Right forelimb (tissue), 1 donor: ENCODE measurements at places on chromosomes 13 and 19.

GRCh38 chr19:48120505-48120904, 9.9 kb upstream of the PLA2G4C start:
- no peak for DNase-seq

DNA sequence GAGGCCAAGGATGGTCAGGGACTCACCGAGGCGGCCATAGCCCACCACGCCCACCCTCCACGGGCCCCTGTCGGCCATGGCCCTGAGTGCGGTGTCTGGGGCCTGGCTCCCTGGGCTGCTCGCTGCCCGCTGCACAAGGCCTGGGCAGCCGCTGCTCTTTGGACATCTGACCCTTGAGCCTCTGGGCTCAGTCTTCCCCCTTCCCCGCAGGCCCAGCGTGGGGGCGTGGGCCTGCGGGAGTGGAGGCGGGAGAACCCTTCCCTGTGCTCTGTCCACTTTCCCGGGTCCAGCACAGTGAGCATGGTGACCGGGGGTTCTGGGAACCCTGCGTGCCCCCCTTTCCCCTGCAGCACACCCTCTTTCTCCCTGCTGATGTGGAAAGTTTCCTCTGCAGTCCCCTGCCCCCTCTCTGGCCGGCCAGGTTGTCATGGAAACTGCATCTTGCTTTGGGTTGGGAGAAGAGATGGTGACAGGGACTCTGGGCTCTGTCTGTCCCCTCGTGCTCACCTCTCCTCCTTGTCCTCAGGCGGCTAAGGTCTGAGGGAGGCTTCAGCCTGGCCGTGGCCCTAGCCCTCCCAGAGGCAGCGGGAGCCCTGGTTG, at the start of gene ASPDH:
TSS of gene ASPDH (minus strand) at position 168 of the 600 bp plus-strand sequence. CDS start at position 78, 90 bp downstream.
- DNase-seq: no peak

GRCh38 chr13:49112782-49113525, 107.2 kb upstream of the MLNR start:
- no peak for DNase-seq

DNA sequence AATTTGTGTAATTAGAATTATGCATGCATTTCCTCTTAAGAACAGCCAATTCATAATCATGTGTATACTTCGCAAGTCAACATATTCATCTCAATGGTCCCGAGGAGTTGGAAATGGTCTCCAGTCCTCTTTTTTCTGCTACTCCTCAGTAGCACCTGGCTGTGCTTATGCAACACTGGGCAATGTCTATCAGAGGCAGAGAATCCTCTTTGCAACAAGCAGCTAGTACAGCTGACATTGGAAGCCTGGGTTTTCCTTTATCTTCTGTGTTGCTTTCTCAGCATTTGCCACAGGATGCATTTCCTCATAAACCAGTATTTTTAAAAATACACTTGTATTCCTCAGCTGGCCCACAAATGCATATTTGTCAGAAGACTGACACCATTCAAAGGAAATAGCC, 405.3 kb upstream of the GPC6 start:
- no peak for DNase-seq

DNA sequence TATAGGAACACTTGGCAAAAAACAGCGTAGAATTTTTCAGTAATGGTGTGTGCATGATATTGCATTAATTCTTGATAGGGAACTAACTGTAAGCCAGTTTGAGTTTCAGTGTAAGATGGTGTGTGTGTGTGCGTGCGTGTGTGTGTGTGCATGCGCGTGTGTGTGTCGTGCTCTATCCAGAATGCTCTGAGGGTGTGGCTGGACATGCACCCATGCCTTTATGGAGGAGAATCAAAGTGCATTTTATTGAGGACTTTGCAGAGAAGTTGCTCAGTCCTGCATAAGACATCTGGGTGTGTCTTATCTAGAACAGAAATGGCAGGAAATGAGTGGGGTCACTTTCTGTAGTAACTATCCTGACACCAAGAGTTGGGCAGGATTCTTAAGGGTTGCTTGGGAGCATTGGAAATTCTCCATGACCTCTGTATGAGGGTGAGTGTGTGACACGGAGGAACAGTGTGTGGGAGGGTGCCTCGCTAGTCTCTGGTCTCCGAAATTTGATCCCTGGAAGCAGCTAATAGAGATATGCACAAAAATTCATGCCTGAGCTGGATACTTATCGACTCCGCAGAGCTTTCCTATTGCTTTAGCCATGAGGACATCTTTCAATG, 252.2 kb downstream of the TSHZ3 start:
- DNase-seq: no peak

GRCh38 chr13:98222081-98222554, 45.0 kb upstream of the RNF113B start:
- DNase-seq: no peak

DNA sequence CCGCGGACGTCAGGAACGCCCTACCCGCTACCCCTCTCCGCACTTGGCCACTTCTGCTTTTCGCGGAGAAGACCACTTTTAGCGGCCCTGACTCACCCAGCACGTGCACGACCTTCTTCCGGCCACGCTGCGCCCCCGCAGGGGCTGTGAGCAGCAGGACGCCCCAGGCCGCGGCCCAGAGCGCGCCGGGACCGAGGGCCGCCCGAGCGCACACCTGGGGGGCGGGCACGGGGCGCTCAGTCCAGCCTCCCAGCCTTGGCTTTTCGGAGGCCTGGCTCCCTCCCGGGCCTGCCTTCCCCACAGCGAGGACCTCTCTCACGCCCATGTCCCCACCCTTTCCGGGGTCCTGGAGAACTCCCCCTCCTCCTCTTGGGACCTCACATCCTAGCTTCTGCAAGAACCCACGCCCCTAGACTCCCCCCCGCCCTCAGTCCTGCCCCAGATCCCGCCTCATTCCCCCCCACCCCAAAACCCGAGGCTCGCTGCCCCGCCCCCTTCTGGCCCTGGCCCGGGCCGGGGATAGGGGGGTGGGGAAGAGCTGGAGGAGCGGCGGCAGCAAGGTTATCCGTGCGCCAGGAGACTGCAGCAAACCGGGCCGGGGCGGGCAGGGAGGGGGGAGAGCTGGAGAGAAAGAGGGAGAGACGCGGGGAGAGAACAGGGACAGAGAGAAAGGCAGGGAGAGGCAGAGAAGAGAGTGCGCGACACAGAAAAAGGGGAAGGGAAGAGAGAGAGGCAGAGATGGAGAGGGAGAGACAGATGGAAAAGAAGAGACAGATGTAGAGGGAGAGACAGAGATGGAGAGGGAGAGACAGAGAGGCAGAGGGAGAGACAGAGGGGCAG, 11.5 kb downstream of the TM6SF2 start:
- no peak for DNase-seq

DNA sequence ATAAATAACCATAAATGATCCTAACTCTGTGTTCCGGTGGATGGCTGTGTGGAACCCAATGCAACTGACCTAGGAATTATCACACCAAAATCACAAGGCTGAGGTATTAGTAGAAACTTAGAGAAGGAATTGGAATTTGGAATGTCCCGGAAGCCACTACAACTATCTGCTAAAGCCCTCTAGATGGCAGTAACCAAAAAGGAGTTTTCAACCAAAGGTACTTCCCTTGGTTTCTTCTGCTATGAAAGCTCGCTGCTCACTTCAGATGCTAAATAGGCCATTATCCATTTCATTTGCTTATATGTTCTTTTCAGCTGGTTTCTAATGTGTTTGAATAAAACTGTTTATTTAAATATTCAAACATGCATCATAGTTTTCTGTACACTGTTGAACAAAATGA, 1589.1 kb upstream of the SPRY2 start:
- DNase-seq: no peak

DNA sequence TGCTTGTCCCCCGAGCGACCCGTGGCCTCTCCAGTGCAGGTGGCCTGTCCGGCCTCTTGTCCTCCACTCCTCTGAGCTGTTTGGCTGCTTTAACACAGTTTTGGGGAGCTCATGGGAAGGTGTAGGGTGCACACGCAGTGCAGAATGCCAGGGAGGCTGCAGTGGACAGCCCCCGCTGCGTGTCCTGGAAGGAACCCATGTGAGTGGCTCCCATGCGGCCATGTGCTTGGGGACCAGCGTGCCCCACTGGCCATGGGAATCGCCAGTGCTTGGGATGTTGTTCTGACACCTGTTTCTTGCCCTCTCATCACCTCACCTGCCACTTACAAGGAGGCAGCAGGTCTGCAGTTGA, 22.6 kb upstream of the F7 start:
- no peak for DNase-seq

DNA sequence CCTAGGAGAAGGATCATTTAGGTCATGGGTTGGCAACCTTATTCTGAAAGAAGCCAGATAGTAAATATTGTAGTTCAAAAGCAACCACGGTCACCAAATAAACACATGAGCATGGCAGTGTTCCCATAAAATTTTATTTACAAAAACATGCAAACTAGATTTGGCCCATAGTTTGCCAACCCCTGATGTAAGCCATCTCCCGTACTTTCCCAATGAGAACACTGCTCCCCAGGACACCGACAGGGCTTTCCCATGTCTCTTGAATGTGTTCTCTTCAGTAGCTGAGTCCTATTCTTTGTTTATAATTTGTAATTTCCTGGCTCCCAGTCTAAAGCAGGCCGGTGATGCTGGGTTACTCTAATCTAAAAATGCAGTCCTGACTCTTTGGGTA, 239.6 kb downstream of the LHFPL6 start:
- no peak for DNase-seq

DNA sequence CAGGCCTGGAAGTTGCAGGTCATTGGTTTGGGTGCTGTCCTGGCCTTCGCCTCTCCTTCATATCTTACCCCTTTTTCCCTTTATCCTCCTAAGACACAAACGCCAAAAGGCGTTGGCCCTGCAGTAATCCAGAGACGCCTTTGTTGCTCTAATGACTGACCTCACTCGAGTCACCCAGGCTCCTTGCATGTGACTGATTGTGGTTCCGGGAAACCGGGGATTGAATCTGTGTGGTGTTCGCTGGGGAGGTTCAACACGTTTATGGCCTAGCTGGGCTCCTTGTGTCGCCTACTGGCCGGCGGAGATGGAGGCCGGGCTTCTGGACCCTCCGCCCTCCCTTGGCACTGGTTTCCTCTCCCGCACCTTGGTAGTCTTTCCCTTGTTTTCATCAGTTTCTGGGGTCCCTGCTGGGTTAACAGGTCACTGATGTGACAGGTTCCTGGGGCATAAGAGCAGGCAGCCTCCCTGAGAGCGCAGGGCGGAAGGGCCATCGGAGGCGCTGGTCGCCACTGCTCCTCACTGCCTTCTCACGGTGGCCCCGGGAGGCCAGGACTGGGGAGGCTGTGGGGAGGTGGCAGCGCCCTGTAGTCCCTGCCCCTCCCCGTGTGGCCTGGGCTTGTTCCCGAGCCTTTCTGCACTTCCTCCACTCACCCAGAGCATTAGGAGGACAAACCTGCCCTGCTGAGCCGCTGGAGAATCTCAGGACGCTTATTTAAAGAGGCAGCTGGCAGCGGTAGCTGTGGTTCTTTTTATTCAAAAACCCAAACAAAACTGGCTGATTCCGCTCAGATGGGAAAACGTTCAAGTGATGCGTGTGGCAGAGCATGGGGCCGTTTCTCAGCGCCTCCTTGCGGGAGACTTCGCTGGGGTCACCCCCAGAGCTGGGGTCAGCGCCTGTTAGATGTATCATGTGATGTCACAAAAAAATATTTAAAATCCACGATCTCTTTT, 18.1 kb upstream of the NDUFS7 start:
- DNase-seq: no peak

- DNase-seq: no peak
These were observed 750.6 kb downstream of the DIAPH3 start for GRCh38 chr13:59413126-59413525.

DNA sequence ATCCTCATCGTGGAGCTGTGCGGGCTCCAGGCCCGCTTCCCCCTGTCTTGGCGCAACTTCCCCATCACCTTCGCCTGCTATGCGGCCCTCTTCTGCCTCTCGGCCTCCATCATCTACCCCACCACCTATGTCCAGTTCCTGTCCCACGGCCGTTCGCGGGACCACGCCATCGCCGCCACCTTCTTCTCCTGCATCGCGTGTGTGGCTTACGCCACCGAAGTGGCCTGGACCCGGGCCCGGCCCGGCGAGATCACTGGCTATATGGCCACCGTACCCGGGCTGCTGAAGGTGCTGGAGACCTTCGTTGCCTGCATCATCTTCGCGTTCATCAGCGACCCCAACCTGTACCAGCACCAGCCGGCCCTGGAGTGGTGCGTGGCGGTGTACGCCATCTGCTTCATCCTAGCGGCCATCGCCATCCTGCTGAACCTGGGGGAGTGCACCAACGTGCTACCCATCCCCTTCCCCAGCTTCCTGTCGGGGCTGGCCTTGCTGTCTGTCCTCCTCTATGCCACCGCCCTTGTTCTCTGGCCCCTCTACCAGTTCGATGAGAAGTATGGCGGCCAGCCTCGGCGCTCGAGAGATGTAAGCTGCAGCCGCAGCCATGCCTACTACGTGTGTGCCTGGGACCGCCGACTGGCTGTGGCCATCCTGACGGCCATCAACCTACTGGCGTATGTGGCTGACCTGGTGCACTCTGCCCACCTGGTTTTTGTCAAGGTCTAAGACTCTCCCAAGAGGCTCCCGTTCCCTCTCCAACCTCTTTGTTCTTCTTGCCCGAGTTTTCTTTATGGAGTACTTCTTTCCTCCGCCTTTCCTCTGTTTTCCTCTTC, 6.3 kb downstream of the MYADM start:
- no peak for DNase-seq

GRCh38 chr13:95256091-95256490, 45.2 kb downstream of the ABCC4 start:
- no peak for DNase-seq

- no peak for DNase-seq
These were observed 26.6 kb downstream of the CD70 start for GRCh38 chr19:6564393-6564792.

GRCh38 chr13:80900561-80900960, 559.6 kb upstream of the SPRY2 start:
- no peak for DNase-seq

GRCh38 chr13:70923863-70924752, 815.9 kb upstream of the KLHL1 start:
- no peak for DNase-seq

DNA sequence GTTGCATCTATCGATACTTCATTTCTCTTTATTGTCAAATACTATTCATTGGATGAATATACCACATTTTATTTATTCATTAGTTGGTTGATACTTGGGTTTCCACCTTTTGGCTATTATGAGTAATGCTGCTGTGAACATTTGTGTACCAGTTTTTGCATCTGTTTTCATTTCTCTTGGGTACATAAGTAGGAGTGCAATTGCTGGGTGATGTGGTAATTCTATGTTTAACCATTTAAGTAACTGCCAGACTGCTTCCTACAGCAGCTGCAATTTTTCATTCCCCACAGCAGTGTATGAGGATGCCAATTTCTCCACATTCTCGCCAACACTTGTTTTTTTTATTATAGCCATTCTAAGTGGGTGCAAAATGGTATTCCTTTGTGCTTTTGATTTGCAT, 2.6 kb downstream of the KCNJ14 start:
- DNase-seq: no peak

GRCh38 chr19:1992759-1993260, 22.7 kb downstream of the BTBD2 start:
- no peak for DNase-seq

GRCh38 chr13:56558698-56559320, 581.9 kb upstream of the PRR20A start:
- no peak for DNase-seq
